ENCODE measurements at places on chromosomes 7 and 10.

DNA sequence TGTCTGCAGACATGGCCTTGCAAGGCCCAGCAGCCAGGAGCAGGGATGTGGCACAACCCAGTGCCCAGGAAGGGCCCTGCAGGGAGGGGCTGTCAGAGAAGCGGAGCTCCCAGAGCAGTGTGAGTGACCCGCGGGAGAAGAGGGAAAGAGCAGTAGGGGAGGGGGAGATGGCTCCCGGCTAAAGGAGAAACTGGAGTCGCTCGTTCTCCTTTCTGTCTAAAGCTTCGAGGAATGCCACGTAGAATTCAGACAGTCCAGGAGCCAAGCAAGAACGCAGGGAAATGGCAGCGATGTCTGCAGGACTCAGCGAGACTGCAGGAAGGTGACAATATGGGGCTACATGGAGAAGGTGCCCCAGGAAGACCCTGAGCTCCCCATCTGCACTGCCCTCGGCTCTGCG is 22.4 kb upstream of the HABP2 start:
- H3K27ac ChIP-seq = no peak overlapping the region
- no peaks in the 10 kb centered on the region for H3K4me1 ChIP-seq
- H3K36me3 ChIP-seq = no peaks in the 10 kb centered on the region
- DNase-seq = no peak
- H3K27me3 ChIP-seq = peaks cover 2% of the 10 kb centered on the region

DNA sequence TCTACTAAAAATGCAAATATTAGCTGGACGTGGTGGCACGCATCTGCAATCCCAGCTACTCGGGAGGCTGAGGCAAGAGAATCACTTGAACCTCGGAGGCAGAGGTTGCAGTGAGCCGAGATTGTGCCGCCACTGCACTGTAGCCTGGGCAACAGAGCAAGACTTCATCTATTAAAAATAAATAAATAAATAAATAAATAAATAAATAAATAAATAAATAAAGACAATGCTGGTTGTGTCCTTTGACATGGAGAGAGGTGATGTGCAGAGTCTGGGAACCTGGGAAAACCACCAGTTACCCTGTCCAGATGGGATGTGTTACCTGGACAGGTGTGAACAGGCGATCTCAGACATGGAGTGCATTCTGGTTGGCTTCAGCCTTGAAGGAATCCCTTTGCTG is 102.5 kb downstream of the COBL start:
- no peak for DNase-seq
- H3K27me3 ChIP-seq = no peaks in the 10 kb centered on the region
- H3K4me3 ChIP-seq = no peak overlapping the region
- no peaks in the 10 kb centered on the region for H3K36me3 ChIP-seq

DNA sequence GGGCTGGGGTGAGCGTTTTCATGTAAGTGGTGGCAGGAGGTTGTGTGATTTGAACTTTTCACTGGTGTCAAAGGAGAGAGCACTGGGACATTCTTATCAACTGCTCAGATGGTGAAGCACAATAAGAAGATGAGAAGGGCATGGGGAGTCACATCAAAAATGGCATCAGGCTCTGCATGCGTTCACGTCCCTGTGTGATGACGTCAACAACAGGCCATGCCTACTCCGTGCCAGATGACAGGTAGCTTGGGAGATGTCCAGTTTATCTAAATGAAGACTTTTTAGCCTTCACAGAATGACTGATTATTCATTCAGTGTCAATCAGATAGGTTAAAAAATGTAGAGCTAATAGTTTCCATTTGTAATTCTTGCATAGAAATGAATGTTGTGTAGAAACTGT is 264.3 kb upstream of the POM121L12 start:
- H3K27ac ChIP-seq = no peak overlapping the region
- no peaks in the 10 kb centered on the region for H3K27me3 ChIP-seq
- H3K4me3 ChIP-seq = no peak overlapping the region
- H3K36me3 ChIP-seq = no peaks in the 10 kb centered on the region
- no peaks in the 10 kb centered on the region for H3K4me1 ChIP-seq

GRCh38 chr7:33432821-33433220 is 303.5 kb downstream of the BBS9 start:
- H3K4me1 ChIP-seq = no peaks in the 10 kb centered on the region
- H3K27ac ChIP-seq = no peak overlapping the region
- H3K27me3 ChIP-seq = no peaks in the 10 kb centered on the region
- no peaks in the 10 kb centered on the region for H3K36me3 ChIP-seq
- DNase-seq = no peak
- no peak overlapping the region for H3K4me3 ChIP-seq

GRCh38 chr10:6406220-6407033 is 173.6 kb downstream of the PRKCQ start:
- no peak for DNase-seq
- no peaks in the 10 kb centered on the region for H3K4me1 ChIP-seq
- no peaks in the 10 kb centered on the region for H3K27me3 ChIP-seq
- H3K4me3 ChIP-seq = no peak overlapping the region
- no peak overlapping the region for H3K27ac ChIP-seq
- H3K36me3 ChIP-seq = no peaks in the 10 kb centered on the region

DNA sequence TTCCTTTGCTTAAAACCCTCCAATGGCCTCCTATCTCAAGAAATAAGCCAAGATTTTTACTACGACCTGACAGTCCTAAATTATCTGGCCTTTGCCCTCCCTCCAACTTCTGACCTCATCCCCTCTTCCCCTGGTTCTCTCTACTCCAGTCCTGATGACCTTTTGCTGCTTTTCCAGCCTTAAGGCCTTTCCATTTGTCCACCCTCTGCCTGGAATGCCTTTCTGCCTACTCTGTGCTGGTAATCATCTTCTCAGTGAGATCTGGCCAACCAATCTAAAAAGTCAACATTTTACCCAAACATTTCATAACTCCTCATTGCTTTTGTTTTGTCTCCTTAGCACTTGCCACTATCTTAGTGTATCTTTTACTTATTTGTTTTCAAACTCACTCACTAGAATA is 75.7 kb downstream of the VPS41 start:
- H3K36me3 ChIP-seq = no peaks in the 10 kb centered on the region
- no peak for DNase-seq
- no peak overlapping the region for H3K27ac ChIP-seq
- no peaks in the 10 kb centered on the region for H3K4me1 ChIP-seq

GRCh38 chr7:95950698-95951097 is 178.3 kb downstream of the DYNC1I1 start:
- no peak overlapping the region for H3K27ac ChIP-seq
- H3K4me1 ChIP-seq = no peaks in the 10 kb centered on the region
- no peaks in the 10 kb centered on the region for H3K27me3 ChIP-seq
- no peak overlapping the region for H3K4me3 ChIP-seq

DNA sequence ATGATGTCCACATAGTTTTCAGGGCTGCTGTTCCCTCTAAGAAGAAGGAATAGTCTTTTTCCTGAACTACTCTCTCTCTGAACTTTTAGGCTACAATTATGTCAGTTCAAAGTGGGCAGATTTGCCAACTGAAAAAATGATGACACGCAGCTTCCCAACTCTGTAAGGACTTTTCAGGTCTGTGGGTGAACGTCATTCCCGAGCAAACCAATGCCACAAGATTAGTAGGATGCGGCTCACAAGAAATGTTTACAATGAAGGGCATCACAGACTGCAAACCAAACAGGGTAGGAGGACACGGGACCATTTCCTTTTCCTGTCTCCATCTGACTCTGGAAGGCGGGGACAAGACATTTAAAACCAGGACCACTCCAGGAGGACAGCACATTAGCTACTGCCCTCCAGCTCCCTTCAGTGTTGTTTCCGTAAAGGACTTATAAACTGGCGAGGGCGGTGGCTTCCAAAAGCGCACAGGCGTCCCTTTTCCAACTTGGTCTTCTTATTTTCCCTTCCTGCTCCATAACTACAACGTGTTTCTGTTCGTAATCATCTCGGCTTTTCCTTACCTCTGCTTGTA is 539 bp upstream of the MKLN1 start:
- peak overlapping the region; percentile 96 for H3K4me3 ChIP-seq
- no peak for DNase-seq
- peaks cover 19% of the 10 kb centered on the region for H3K4me1 ChIP-seq
- peak overlapping the region; percentile 29 for H3K27ac ChIP-seq
- H3K27me3 ChIP-seq = no peaks in the 10 kb centered on the region

DNA sequence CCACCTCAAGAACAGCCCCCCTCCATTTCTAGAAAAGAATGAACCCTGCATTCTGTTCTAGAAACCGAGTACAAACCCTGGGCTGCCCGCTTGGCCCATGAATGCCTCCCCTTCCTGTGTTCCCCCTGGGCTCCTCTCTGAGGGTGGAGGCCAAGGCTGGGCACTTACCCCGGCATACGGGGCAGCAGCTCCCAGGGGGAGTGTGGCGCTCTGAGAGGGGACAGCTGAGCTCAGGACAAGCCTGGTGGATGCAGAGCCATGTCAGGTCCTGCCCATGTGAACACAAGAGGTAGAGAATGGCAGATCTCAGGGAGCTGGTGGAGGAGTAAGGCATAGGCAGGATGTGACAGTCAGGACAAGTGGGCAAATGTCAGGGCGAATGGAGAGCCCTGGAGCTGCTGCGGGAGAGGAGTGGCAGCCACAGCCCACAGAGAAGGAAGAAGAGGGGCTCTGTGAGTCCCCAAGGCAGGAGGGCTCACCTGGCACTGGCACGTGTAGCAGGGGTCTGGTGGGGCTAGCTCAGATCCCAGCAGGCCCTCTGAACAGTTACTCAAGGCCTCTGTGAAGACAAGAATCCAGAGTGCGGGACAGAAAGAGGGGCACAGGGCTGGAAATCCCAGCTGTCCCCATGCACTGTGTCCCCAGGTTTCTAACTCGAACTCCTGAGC is 18.9 kb downstream of the ATP6V1F start:
- H3K27ac ChIP-seq = no peak overlapping the region
- no peak overlapping the region for H3K4me3 ChIP-seq
- no peaks in the 10 kb centered on the region for H3K36me3 ChIP-seq
- H3K4me1 ChIP-seq = peaks cover 6% of the 10 kb centered on the region
- no peak for DNase-seq
- H3K27me3 ChIP-seq = no peaks in the 10 kb centered on the region

- no peak overlapping the region for H3K27ac ChIP-seq
- no peak overlapping the region for H3K4me3 ChIP-seq
- H3K27me3 ChIP-seq = no peaks in the 10 kb centered on the region
Measured at GRCh38 chr7:108286290-108286904, 156.2 kb upstream of the LAMB4 start.

DNA sequence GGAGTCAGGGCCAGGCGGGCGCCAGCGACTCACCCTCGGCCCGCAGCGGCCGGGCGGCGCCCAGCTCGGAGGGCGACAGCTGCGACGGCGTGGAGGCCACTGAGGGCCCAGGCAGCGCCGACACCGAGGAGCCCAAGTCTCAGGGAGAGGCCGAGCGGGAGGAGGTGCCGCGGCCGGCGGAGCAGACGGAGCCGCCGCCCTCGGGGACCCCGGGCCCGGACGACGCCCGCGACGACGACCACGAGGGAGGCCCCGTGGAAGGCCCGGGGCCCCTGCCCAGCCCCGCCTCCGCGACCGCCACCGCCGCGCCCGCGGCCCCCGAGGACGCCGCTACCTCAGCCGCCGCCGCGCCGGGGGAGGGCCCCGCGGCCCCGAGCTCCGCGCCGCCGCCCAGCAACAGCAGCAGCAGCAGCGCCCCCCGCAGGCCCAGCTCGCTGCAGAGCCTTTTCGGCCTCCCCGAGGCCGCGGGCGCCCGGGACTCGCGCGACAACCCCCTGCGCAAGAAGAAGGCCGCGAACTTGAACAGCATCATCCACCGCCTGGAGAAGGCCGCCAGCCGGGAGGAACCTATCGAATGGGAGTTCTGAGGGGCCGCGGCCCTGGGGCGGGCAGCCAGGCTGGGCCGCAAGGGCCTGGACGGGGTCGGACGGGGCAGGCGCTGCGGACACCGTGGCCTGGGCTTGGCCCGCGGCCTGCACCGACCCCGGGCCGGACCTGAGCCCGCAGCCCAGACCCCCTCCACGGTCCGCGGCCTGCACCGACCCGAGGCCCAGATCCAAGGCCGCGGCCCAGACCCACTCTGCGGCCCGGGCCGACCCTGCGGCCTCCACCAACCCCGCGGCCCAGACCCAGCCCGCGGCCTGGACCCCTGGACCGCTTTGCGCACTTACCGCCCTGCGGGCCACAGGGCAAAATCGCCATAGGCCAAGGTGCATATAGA is 37.9 kb upstream of the SH2B2 start:
- H3K4me3 ChIP-seq = no peak overlapping the region
- H3K4me1 ChIP-seq = no peaks in the 10 kb centered on the region
- peak; percentile 88 for DNase-seq
- H3K27ac ChIP-seq = no peak overlapping the region

- H3K36me3 ChIP-seq = no peaks in the 10 kb centered on the region
- no peak overlapping the region for H3K4me3 ChIP-seq
- no peak overlapping the region for H3K27ac ChIP-seq
- DNase-seq = no peak
Measured at GRCh38 chr7:67432536-67433234, 436.1 kb downstream of the TYW1 start.

DNA sequence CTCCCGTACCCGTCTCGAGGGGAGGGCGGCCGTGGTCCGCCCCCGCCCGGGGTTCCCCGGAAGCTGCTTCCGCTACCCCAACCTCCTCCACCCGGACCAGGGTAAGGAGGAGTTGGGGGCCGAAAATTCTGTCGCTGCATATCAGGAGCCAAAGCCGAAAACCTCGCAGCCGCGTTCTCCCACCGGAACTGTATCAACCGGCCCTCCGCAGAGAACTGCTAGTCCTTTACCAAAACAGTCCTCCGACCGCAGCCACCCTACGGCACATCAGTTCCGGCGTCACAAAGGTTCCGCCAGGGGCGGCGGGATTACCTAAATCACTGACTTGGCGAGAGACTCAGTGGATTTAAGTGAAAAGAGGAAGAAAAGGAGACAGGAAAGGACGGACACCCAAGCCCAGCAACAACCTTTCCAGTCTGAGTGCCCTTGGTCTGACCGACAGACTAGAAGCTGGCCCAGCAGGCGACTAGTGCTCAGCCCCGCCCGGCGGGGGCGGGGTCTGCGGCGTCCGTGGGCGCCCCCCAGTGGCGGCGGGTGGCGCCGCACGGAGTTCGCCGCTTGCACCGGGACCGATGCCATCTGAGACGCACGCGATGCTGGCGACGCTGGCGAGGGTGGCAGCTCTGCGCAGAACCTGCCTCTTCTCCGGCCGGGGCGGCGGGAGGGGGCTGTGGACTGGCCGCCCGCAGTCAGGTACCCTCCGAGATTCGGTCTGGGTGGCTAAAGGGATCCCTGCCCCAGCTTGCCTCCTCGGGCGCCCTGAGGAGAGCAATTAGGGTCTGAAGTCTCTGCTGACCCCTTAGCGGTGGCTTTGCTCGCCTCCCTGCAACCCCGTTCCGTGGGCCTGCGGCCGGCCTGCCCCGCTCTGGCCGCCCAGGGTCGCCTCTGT is at the start of the genes MPLKIP and SUGCT:
TSS of gene MPLKIP (minus strand) at position 195 of the 889 bp plus-strand sequence. CDS start at position 140, 55 bp downstream.
TSS of gene SUGCT (plus strand) at position 578 of the 889 bp plus-strand sequence.
- H3K36me3 ChIP-seq = peaks cover 2% of the 10 kb centered on the region
- H3K4me1 ChIP-seq = no peaks in the 10 kb centered on the region
- no peaks in the 10 kb centered on the region for H3K27me3 ChIP-seq
- peak within 1 kb of the TSS; percentile 85 for H3K27ac ChIP-seq
- peak within 1 kb of the TSS; percentile 96 for H3K4me3 ChIP-seq

GRCh38 chr10:104098358-104098925 is 12.8 kb upstream of the COL17A1 start:
- no peak for DNase-seq
- no peaks in the 10 kb centered on the region for H3K36me3 ChIP-seq
- no peak overlapping the region for H3K4me3 ChIP-seq
- no peak overlapping the region for H3K27ac ChIP-seq

GRCh38 chr10:129210876-129211275 is 256.2 kb upstream of the MGMT start:
- H3K27me3 ChIP-seq = no peaks in the 10 kb centered on the region
- H3K4me3 ChIP-seq = no peak overlapping the region
- H3K36me3 ChIP-seq = no peaks in the 10 kb centered on the region
- DNase-seq = no peak
- H3K27ac ChIP-seq = no peak overlapping the region

All from H1 (cell line).